ENCODE measurements at places on chromosomes 7 and 10. TPM values are rescaled to one million over a fixed set of nuclear protein-coding genes. Genes with fewer than 3 reads are reported as not detected.

Gene SAP25
- 0.29 TPM for total RNA-seq

Gene TCAF1
- 56.3 TPM for total RNA-seq

Gene CCDC3
- 1.8 TPM for total RNA-seq

Gene CHCHD1
- 38.7 TPM for total RNA-seq

Gene HSPA12A
- total RNA-seq, result 3.0 TPM

Gene CPN1
- not detected for total RNA-seq

Gene SPOCK2
- 3.9 TPM for total RNA-seq

Gene DRGX
- total RNA-seq, result not detected

Gene PNLIP
- not detected for total RNA-seq

Gene DNAH11
- 3.4 TPM for total RNA-seq

Gene NAT16
- total RNA-seq, result not detected

Gene ITIH5
- 0.05 TPM for total RNA-seq

Gene FOXI2
- total RNA-seq, result not detected

Data from glomerular endothelial cell (primary cell).